GM12865 (cell line): ENCODE measurements at places on chromosomes 2 and 18.
A peak's percentile ranks its signal among the peaks of the same experiment; 100 is the strongest.

GRCh38 chr18:23643815-23644490, 18.8 kb downstream of the ANKRD29 start:
- DNase-seq: no peak

DNA sequence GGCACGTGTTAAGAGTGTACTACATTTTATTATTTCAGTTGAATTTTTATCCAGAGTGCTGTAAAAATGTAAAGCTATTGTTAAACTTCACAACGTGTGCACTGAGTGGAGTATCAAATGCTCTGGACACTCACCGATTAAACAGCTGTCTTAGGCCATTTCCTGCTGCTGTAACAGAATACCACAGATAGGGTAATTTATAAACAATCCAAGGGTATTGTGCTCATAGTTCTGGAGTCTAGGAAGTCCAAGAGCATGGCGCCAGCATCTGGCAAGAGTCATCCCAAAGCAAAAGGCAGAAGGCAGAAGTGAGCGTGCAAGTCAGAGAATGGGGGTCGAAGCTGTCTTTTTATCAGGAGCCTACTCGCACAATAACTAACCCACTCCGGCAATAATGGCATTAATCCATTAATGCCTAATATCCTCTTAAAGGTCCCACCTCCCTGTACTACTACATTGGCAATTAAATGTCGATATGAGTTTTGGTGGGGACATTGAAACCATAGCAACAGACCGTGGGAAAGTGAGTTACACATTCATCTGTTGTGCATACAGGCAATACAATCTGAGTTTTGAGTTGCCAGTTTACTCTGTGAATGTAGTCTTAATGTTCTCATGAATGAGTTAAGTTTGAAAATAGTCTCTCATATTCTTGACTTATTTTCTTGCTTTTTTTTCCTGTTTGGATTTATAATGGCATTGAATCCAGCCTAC, 64.8 kb downstream of the ARMC9 start:
- no peak for DNase-seq

- DNase-seq: peak; percentile 87
Measured at GRCh38 chr2:43218702-43219382, 7.6 kb downstream of the ZFP36L2 start.

- no peak for DNase-seq
Measured at GRCh38 chr2:11393711-11394236, 49.3 kb upstream of the ROCK2 start.

DNA sequence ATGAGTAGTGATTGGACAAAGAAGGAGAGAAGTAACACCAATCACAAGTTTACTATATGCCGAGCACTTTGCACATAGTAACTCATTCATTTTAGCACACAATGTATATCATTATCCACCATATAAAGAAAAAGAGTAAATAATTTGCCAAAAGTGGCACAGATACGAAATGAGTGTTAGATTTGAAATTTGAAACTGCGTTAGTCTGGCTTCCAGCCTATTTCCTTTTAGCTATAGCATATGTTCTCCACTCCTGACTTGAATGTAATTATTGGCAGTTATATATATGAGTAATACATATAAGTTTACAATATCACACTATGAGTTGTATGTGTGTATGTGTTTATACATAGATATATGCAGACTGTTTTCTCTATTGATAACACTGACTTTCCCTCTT, 98.6 kb downstream of the NOL4 start:
- no peak for DNase-seq

GRCh38 chr2:125644257-125644656, 1011.7 kb upstream of the GYPC start:
- DNase-seq: peak; percentile 35

DNA sequence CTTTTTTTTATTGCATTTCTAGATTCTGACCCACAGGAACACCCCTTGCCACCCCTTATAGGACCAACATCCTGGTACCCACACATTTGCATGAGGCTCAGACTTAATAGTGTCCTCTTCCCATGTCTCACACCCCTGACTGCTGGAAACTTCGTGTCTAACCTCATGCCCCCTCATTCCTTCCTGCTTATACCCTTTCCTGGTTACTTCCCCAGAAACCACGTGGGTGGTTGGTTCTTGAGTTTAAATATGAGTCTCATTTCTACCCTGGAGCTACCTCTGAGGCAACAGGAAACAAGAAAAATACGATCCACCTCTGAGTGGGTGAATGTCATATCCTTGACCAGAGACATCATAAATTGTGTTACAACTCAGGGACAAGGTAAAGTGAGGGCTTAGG, 1.6 kb downstream of the TNP1 start:
- no peak for DNase-seq

DNA sequence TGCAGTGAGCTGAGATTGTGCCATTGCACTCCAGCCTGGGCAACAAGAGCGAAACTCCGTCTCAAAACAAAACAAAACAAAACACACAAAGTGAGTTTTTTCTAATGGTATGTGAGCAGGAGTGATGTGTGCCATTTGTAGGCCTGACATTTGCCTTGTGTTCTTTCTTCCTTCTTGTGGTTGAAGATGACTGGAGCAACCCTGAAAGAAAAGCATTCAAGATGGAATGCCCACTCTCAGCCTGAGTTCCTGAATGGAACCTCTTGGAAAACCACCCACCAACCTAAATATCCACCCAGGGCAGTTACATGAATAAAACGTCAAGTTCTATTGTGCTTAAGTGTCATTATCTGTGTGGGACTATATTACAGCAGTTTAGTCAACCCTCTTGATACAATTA, 26.5 kb downstream of the PGAP1 start:
- DNase-seq: no peak

DNA sequence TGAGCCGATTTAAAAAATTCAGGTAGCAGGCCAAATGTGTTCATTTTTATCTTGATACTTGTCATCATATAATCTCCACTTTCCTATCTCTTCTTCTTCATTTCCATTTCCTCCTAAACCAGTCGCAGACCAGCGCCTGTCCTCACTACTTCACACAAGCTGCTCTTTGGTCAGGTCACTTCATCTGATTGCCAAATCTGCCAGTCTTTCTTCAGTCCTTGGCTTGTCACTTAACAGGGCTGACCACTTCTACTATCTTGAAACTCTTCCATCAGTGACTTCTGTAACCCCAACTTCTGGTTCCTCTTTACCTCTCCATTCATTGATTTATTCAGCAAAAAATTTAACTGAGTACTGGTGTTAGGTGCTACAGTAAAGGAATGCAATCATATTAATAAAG, 18.0 kb upstream of the SPRED2 start:
- DNase-seq: no peak

- DNase-seq: peak; percentile 61
Measured at GRCh38 chr2:72745679-72746368, 80.0 kb downstream of the EXOC6B start.

GRCh38 chr2:121529439-121530211, 1.1 kb upstream of the RNU4ATAC start:
- DNase-seq: no peak

- no peak for DNase-seq
Measured at GRCh38 chr2:167381349-167381748, 493.1 kb downstream of the XIRP2 start.

- no peak for DNase-seq
Measured at GRCh38 chr18:9690418-9691188, 17.5 kb upstream of the RAB31 start.

GRCh38 chr18:61908661-61909060, 15.9 kb upstream of the RNF152 start:
- no peak for DNase-seq

GRCh38 chr18:35490894-35491699, 6.7 kb downstream of the INO80C start:
- no peak for DNase-seq

- no peak for DNase-seq
Measured at GRCh38 chr2:30237239-30237965, 6.1 kb downstream of the LBH start.

GRCh38 chr2:33457556-33458247, 18.7 kb upstream of the RASGRP3 start:
- no peak for DNase-seq

GRCh38 chr2:221588306-221588985, 16.3 kb upstream of the EPHA4 start:
- no peak for DNase-seq

GRCh38 chr2:174694920-174695319, 69.4 kb downstream of the CHRNA1 start:
- no peak for DNase-seq

- DNase-seq: no peak
Measured at GRCh38 chr2:232744963-232745362, 31.4 kb downstream of the KCNJ13 start.

- no peak for DNase-seq
Measured at GRCh38 chr18:40348196-40348595, 1606.8 kb upstream of the PIK3C3 start.

DNA sequence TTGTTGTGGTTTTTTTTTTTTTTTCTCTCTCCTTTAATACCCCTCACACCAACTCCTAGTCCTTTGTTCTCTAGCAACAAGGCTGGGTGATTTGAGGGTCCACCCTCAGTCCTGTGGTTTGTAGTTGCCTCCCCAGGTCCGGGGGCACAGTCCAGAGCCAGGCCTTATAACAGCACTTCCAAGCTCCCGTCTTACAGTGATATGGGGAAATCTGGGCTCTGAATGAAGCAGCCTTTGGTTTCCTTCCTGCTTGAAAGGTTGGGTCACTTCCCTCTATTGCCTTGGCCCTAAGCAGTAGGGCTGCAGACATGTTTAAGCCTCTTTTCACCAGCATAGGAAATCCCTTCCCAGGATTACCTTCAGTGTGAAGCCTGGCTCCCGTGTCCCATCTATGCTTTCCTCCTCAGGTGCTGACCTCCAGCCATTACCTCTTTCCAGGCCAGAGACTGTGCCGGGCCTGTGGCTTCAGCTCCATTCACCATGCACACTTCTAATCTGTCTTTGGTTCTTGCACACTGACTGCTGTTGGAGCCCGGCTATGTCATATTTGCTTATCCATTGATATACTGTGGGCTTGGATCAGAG, 21.2 kb upstream of the NTSR2 start:
- no peak for DNase-seq

DNA sequence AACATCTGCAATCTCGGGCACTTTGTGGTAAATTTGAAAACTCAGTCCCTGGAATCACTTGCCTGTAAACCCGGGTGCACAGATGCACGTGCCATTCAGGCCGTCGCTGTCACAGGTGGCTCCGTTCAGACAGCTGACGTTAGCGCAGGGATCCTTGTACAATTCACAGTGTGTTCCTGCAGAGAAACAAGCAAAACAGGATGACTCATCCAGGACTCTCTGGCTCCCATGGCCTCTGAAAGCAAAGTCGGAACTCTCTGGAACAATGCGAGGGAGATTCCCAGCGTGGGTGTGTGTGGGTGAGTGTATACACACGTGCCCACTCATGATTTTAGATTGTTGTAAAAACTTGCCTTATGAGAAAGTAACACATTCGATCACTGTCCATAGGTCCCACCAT, 136.1 kb upstream of the PID1 start:
- no peak for DNase-seq

DNA sequence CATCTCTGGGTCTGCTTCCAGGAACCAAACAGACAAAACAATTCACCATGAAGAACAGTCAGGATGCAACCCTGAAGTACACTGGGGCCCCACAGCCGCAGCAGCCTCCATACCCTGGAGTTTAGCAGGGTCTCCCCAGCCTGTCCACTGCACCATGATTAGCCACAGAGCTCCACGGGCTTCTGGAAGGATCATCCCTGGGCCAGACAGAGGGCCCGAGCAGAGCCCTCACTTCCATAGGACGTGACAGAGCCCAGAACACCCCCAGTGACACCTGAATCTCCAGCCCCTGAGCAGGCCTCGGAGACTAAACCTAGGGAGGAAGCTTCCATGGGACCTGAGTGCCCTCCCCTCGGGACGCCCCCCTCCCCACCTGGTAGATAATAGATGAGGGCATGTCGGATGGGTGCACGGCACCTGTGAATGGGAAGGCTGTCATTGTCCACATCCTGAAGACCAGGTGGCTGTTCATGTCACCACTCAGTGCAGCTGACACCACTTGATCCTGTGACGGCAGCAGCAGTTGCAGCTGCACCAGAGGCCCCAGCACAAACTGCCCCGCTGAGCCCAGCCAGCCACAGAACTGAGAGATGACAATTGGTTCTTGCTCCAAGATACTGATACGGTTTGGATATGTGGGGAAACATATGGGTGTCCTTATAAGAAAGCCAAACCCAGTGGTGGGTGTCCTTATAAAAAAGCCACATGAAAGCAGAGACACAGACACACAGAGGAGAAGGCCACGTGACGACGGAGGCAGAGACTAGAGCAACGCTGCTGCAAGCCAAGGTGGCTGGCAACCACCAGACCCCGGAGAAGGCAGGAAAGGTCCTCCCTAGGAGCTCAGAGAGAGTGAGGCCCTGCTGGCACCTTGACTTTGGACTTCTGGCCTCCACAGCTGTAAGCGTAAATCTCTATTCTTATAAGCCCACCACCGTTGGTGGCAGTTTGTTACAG, 23.2 kb downstream of the KIF1A start:
- no peak for DNase-seq

DNA sequence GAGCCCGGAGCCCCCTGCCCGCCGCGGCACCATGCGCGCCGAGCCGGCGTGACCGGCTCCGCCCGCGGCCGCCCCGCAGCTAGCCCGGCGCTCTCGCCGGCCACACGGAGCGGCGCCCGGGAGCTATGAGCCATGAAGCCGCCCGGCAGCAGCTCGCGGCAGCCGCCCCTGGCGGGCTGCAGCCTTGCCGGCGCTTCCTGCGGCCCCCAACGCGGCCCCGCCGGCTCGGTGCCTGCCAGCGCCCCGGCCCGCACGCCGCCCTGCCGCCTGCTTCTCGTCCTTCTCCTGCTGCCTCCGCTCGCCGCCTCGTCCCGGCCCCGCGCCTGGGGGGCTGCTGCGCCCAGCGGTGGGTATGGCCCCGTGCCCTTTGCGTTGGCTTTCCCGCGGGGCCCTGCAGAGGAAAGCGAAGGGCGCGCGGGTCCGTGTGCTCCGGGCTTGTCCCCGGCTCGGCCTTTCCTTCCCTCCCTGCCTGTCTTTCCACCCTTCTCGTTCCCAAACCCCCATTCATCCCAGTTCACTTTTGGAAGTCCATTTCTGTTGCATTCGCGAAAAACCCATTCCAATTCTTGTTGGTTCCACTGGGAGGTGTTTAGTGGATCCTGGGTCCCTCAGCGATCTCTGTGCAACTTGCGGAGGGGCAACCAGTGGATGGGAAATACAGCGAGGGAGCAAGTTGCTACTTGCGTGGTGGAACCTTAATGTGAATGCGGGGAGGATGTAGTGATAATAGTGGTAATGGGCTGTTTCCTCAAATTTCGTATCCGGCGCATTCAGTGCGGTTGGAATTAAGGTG, 599 bp downstream of the ADAM23 start:
- DNase-seq: peak; percentile 49
